SK-N-DZ (cell line): ENCODE measurements at places on chromosomes 2 and 18.

DNA sequence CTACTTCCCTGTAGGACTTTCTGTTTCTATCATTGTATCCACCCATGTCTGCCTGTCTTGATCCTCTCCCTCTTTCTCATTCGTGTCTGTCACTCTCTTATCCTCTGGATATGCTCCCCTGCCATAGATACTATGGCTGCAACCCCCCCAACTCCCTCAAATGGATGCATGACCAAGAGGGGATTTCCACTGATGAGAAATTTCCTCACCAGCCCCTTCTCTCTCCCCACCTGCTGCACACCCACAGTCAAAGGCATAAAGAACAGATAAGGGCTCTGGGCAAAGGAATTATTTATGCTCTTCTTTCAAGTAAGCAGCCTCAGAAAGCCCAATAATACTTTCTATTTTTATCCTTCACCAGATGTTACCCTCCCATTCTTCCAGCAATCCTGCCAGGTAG, 121.3 kb downstream of the FOXI3 start:
- DNase-seq: no peak

- DNase-seq: no peak
These were observed 594 bp downstream of the ITM2C start for GRCh38 chr2:230865307-230865765.

DNA sequence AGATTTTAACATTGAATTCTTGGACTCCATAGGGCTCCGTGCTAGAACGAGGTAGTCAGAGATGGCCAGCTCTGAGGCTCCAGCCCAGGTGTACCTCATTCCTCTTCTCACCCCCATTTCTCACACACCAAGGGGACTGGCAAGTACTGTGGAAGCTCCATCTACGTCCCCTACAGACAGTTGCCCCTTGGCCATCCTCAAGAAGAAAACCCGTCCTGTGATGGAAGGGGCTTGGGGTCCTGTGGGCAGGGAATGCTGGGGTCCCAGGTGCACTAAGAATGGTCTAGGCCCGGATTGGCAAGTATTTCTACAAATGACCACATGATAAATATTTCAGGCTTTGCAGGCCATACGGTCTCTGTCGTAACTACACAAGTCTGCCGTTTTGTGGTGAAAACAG, 110.3 kb downstream of the PDCL3 start:
- DNase-seq: no peak

- DNase-seq: peak; percentile 61
These were observed at the start of gene AMER3 for GRCh38 chr2:130755256-130756052. AMER3 (plus strand) TSS chr2:130755540; CDS start chr2:130762073, 6,533 bp downstream.

DNA sequence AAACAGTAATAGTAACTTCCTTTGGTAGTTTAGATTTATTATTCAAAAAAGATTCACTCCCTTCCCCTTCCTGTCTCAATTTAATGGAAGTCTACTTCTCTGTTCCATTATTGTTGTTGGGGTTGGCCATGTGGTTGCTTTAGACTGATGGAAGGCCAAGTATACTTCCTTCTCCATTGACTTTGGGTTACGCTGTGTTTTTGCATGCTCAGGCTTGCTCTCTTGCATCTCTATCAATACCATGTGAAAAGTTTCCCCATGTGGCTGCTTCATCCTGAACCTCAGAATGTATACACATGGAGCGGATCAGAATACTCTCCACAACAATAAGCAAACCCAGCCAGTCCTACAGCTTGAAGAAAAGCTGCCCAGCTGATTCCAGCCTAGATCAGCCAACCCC, 20.3 kb downstream of the CFAP210 start:
- no peak for DNase-seq

DNA sequence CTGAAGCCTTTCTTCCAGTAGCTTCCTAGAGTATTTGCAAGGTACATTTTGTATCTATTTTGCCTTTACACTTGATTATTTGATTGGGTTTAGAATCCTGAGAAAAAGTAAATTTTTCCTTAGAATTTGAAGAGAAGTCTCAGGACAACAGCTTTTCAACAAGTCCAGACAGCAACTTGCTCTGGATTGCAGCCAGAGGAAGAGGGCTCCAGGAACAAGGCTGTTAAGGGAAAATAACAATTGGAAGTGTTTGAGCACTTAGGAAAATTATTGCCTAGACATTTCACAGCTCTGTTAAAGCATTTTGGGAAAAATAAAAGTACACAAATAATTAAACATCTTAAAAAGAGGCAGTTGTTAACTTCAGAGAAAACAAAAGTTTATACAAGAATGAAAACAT, 58.3 kb upstream of the RAPGEF4 start:
- no peak for DNase-seq

- DNase-seq: no peak
These were observed 58.8 kb upstream of the OTOS start for GRCh38 chr2:240199133-240199870.

- no peak for DNase-seq
These were observed 1.2 kb downstream of the TGOLN2 start for GRCh38 chr2:85326406-85327159.

DNA sequence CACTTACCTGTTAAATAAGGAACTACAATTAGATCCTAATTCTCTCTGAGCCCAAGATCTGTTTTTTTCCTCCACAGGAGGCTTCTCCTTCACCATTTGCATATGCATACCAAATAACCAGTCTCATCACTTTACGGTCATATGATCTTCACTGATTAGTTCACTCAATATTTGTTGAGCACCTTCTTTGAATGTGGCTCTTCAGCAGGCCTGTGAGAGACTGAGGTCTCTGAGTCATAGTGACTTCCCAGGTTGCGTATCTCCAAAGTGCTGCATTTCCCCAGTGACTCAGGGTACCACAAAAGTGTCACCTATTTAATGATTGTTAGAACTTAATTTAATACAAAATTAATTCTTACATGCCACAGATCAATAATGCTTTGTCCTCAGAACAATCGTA, 108.8 kb upstream of the TRIB2 start:
- no peak for DNase-seq

DNA sequence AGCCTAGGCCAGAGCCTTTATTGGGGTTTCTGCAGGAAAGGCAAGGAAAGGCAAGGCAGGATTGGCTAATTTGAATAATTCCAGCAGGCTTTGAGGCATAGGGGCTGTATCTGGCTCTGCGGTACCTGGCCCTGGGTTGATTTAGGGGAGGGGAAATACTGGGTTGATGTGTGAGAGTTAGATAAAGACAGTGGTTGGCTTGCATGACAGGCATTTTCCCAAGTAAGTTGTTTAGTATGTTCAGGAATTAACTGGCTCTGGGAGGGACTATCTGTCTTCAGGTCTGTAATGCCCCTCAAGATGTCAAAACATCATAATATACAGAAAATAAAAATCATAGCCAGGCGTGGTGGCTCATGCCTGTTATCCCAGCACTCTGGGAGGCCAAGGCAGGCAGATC, 98.7 kb downstream of the UBR3 start:
- no peak for DNase-seq

GRCh38 chr2:106653465-106653864, 166.3 kb downstream of the CD8B2 start:
- no peak for DNase-seq
